ENCODE measurements at places on chromosomes 6 and 20.
A peak's percentile ranks its signal among the peaks of the same experiment; 100 is the strongest.

GRCh38 chr6:147973806-147974205, 368.8 kb upstream of the SASH1 start:
- no peak for DNase-seq

GRCh38 chr6:162222521-162222920, 505.0 kb downstream of the PRKN start:
- no peak for DNase-seq

DNA sequence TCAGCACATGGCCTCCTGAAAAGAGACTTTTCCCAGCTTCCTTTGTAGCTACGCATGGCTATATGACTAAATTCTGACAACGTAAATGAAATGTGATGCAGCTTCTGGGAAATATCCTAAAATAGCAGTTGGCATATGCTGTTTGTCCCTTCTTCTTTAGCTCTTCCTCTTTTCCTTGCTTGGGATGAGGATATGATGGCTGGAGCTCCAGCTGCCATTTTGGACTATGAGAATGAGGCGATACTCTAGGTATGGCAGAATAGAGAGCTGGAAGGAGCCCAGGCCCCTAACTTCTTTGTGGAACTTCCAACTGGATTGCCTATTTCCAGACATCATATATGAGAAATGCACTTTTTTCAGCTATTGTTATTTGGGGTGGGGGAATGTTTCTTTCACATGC, 5.3 kb upstream of the ZFP64 start:
- no peak for DNase-seq

DNA sequence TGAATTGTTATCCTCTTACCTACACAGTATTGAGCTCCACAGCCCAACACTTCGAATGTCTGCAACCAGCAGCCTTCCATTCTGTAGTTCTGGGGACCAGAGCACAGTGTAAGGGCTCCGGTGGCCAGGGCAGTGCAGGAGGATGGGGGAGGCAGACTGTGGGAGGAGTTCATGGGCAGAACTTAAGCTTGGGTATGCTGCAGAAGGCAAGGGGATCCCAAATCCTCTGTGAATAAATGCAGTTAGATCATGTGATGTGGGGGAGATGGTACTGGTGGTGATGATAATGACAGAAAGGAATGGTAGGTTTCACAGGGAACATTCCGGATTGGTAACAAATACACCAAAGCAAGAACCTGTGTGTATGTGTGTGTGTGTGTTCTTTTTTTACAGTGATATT, 26.5 kb upstream of the CNKSR3 start:
- DNase-seq = no peak

DNA sequence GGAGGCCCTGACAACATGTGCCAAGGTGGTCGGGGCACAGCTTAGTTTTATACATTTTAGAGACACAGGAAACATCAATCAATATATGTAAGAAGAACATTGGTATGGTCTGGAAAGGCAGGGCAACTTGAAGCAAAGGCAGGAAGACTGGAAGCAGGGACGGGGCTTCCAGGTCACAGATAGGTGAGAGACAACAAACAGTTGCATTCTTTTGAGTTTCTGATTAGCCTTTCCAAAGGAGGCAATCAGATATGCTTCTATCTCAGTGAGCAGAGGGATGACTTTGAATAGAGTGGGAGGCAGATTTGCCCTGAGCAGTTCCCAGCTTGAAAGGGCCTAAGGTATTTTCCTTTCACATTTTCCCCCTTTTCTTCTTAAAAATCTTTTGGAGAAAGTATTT, 311.0 kb upstream of the RGS17 start:
- DNase-seq = no peak

- DNase-seq = no peak
These were observed 11.2 kb downstream of the GNAS-AS1 start for GRCh38 chr20:58839474-58839874.

DNA sequence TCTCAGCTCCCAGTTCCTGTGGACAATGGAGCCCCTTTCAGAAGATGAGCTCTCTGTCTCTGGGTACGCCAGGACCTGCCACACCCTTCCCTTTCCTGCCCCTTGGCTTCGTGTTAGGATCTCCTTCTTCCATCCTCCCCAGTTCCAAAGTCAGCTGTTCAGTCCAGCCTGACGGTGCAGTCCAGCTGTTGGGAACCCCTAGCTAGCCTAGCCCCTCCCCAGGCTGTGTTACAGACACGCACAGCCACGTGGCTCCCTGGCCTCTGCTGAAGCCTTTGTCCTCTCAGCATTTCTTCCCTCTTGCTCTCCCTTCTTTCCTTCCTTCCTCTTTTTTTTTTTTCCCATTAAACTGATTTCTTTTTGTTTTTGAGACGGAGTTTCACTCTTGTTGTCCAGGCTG, 12.4 kb upstream of the TFAP2C start:
- no peak for DNase-seq

DNA sequence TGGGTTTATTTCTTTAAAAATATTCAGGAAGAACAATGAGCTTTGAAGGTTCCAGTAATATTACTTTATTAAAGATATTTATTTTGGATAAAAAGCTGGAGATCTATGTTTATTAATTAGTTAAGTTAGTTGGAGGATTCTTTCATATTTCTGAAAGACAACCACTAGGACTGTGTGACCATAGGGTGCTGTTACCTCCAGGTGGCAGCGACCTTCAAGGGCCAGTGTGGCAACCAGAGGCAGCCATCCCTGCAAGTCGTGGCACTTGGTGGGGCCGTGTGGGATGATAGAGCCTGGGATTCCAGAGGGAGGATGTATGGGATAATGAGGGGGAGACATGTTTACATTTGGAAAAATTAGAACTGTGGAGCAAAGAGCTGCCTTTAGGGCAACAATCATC, 95.5 kb upstream of the SCP2D1 start:
- no peak for DNase-seq

DNA sequence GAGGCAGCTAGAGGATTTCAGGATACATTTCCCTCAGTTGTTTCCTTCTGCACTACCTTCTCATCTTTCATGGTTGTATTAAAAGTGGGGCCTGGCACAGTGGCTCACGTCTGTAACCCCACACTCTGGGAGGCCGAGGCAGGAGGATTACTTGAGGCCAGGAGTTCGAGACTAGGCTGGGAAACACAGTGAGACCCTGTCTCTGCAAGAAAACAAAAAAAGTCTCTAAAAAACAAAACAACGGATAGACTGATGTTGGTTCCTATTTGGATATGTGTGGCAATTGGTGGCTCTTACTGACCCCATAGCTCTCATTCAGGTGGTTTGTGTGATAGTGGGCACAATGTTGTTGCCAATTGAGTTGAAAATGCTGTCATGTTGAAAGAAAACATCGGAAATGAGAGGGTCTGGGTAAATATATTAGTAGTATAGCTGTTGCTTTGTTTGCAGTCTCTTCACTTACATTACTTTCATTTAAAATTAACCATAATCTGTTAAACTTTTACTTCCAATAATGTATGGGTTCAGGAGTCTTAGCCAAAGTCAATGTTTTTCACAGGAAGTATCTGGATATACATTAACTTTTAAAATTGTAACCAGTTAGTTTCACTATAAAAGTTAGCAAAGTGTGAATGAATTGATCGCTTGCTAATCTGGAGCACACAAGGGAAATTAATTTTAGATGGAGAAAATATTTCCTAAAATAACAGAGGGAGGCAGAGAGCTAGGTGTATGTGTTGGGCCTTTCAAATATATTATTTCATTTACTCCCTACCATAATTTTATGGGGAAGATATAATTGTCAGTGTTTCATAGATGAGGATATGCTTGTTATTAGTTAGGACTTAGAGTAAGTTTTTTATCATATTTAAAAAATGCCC, 31.1 kb downstream of the UTRN start:
- DNase-seq = no peak

DNA sequence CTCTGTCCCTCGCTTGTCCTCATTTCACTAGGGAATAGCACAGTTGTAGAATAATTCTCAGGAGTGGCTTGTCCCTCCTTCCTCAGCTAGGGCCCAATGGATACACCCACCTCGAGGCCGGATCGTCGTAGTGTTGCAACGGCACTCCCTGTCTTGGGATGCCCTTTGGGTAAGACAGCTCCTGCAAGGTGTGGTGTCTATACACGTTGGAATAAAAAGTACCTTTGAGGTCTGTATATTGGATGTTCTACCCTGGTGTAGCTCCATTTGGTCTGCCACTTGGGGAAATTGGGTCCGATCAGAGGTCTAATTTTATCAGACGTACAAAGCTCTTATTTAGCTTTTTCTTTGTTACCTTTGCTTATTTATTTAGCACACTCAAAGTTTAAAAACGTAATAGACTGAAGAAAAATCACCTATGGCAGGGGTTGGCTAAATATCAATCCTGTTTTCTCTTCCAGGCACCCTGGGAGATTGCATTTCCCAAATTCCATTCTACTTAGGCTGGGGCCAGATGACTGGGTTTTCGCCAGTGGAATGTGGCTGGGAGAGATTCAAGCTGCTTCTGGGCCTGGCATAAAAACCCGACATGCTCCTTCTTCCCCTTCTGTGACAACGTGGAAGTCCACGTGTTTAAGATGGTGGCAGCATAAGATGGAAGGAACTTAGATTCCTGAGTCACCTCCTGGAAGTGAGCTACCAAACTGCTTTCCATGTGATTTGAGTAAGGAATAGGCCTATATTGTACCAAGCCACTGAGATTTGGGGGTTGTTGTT, 82.3 kb upstream of the CD83 start:
- no peak for DNase-seq

- DNase-seq = no peak
These were observed 164.3 kb downstream of the KIF6 start for GRCh38 chr6:39560915-39561314.

DNA sequence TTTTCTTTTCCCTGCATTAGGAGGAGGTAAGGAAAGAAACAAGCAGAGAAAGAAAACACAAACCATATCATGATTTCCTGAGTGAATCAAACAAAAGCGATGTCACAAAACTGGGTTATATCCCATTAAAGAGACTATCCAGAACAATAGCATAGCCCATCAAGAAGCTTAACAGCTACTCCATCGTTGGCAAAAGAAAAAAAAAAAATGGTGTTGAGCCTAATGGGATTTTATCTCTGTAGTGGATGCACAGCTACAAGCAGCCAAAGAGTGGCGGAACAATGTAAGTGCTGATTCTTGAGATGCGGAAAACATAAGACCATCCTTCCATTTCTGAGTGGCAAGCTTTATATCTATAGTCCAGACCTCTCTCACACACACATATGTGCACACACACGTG, 106.2 kb upstream of the NRSN1 start:
- DNase-seq = no peak

GRCh38 chr6:10740061-10740460, 7.5 kb upstream of the TMEM14B start:
- no peak for DNase-seq

DNA sequence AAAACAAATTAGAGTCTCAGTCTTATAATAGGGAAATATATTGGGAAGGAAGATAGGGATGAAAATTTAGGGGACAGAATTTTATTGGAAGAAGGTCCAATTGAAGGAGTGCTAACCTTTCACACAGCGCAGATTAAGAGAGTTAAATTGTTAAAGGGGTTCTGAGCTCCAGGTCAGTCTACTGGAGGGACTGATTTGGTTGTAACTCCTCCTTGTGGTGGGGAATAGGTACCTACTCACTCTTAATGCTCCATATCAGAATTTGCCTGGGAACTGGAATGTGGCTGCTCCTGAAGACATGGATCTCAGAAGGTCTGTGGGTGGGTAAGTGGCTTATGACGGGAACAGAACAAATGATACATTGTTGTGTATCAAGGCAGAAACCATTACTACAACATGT, 143.5 kb downstream of the FLRT3 start:
- DNase-seq = no peak

DNA sequence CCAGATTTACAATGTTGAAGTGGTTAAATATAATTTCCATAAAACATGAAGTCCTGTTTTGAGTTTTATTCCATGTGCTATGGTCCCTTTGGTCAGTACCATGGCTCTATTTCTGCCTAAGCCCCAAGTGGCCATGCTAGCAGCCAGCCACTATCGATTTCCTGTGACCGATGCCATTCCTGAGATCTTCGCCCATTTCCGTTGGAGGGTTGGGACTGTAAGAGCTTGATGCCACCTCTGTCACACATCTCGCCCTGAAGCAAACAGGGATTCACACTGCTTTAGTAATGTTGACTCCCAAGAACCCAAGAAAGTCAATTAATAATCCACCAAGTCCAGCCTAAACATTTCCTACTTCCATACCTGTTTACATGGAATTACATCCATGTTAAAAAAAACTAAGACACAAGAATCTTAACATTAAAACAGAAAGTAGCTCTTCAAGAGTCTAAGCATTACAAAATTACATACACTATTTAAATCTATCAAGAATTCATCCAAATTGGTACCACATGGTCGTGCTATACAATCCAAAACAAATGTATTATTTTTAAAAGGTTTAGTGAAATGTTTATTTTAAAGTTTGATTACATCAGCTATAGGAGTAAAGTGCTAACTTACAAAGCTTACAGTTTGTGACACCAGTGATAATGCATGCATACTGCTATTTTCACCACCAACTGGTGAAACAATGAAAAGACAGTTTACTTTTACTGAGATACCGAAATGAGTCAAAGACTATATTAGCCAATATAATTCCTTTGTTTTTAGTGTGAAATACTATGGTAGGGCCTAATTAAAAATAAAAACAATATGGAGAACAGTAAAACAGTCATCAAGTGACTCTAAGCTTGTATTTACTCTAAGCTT, 2.5 kb downstream of the RBM39 start:
- peak; percentile 61 for DNase-seq

GRCh38 chr6:101108286-101108685, 227.2 kb upstream of the ASCC3 start:
- DNase-seq = no peak

DNA sequence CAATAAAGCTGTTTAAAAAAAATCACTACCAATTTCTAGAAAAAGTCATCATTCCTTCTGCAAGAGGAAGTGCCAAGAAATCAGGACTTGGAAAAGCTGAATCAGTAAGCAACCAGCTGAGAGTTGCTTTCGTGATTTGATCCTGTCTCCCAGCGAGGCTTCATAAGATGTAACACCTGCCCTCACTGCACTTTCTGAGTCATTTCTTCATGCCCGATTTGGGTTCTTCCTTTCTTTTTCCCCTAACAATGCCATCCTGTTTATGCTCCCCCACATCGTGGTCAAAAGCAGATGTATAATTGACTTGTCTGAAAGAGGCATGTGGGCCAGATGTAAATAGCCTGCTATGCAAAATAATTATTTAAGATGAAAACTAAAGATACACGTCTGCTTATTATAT, 52.1 kb downstream of the RIPOR2 start:
- no peak for DNase-seq

DNA sequence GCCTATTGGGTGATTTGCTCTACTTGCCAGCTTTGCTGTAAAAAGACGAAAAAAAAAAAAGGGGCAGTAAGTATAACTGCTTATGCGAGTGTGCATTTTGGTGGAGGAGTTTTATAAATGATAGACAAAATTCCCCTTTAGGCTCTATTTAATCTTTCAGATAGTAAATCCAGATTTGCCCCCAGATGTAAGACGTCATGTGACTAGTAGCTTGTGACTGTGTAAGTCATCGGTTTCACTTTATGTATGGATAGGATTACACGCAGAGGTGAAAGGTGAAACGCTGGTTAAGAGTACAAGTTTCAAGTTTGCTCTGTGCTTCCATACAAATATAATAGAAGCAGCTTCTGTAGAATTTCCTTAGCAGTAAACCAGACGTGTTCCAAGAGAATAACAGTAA, 7.9 kb downstream of the RAB32 start:
- no peak for DNase-seq
